ENCODE measurements at places on chromosomes 7 and 10.

- DNase-seq: no peak
These were observed 148.2 kb upstream of the GPR22 start for GRCh38 chr7:107321611-107322010.

- DNase-seq: no peak
These were observed 16.4 kb downstream of the PALD1 start for GRCh38 chr10:70494966-70495365.

GRCh38 chr10:47078393-47079203 is 167.4 kb downstream of the PTPN20 start:
- DNase-seq: no peak

- DNase-seq: no peak
These were observed 187.8 kb downstream of the CRPPA start for GRCh38 chr7:16233517-16233916.

- no peak for DNase-seq
These were observed 51.9 kb upstream of the PRKAR1B start for GRCh38 chr7:778968-779451.

Measured in caudate nucleus (tissue), 63 donors.